ENCODE measurements at places on chromosomes 13 and 19.

DNA sequence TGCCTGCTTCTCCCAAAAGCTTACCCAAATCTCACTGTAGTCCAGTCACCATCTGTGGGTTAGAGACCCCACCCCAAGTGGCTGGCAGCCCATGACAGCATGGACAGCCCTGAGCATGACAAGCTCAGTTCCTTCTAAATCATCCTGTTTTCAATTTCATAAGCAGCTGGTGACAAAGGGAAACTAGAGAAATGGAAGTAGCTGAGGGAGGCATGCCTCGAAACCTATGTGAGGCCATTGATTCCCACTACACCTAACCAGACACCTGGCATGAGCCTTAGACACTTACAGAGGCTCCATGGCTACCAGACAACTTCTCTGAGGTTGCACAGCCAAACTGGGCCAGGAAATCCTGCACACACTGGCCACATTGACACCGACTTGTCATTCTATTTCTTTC is 56.2 kb downstream of the ABCC4 start:
- no peak for DNase-seq

DNA sequence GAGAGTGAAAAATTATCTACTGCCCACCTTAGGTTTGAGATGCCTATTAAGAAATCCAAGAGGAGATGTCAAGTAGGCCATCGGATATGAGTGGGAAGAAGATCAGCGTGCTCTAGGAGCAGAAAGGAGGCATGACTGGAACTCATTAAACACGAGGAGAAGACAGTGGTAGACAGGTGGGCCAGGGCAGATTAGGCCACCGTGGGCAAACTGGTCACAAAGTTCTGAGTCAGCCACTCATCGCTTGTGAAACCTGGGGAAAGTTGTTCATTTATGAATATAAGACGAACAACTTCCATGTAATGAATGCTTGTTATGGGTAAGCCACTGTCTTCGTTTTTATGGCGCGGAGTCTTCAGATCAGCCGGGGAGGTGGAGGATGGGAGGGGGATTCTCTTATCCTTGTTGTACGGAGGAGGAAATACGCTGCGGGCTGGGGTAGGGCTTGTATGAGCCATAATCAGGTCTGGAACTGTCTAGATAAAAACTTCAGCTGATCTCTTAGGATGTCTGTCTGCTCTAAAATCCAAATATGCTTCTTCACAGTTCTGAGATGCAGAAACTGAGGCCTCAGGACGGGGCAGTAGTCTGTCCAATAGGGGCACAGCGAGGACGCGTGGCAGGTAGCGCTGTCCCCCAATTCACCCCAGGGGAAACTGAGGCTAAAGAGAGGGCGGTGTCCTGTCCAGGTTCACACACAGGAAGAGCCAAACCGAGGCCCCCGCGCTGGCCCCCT is 1.1 kb upstream of the ZNF444 start:
- DNase-seq = no peak

- DNase-seq = no peak
Observed at GRCh38 chr19:6359568-6360341, 1.6 kb upstream of the CLPP start.

DNA sequence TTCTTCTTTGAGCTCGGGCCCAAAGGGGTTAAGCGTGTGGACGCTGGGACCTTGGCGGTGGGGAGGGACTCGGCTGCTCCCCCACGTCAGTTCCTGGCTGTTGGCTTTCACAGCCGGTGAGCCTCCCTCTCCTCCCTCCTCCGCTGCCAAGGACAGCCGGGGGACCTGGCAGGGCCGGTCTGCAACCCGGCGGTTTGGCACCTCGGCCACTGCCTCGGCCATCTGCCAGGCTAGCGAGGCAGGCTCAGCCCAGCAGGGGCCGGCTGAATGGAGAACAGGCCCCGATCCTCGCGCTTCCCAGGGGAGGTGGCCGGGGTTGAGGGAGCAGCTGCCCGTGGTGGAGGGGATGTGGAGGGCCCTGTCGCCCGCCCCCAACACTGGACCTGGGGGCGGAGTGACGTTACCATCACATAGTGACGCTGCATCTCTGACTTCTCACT is 5.0 kb downstream of the TLE5 start:
- no peak for DNase-seq

GRCh38 chr13:42049454-42049813 is 986 bp downstream of the DGKH start:
- DNase-seq = no peak

- no peak for DNase-seq
Observed at GRCh38 chr13:98528663-98529064, 48.2 kb downstream of the STK24 start.

DNA sequence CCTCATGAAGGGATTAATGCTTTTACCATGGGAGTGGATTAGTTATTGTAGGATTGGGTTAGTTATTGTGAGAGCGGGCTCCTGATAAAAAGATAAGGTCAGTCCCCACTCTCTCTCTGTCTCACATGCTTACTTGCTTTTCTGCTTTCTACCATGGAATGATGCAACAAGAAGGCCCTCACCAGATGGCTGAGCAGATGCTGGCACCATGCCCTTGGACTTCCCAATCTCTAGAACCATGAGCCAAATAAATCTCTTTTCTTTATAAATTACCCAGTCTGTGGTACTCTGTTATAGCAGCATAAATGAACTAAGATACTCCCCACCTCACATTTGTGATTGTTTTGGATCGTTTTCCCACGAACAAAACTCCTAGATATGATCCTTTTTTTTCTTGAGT is 353.8 kb downstream of the DNAJC15 start:
- DNase-seq = no peak

DNA sequence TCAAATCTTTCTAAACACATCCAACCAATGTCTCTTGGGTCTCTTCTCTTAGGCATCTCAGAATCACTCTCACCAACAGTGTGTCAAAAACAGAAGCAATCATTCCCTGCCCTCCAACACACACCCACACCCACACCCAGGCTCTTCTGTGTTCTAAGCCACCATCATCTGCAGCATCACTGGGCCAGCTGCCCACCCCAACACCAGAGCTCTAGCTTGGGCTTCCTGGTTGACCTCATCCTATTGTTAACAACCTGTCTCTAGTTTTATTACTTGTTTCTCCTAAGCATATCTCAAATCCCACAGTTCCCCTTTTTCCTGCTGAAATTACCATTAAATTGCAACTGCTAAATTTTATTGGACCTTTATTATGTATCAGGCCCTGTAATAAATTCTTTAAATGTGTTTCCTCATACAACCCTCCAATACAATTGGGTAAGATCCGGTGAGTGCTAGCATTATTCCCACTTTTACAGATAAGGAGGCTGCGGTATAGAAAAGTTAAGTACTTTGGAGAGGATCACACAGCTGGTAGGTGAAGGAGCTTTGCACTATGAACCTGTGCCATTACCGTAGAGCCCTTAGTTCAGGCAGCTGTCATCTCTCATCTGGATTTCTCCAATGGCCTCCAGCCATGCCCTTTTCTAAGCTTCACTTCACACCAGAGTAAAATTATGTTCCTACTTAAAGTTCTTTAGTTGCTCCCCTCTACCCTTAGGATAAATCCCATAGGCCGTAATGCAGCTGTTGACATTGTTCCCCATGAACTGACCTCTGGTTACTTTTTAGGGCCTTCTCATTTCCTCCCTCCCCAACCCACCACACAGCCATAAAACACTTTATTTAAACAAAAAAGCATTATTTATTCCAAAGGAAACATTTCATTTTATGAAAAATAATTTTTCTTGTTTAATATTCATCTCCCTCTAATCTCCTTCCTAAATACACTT is 227.7 kb downstream of the B3GLCT start:
- no peak for DNase-seq

DNA sequence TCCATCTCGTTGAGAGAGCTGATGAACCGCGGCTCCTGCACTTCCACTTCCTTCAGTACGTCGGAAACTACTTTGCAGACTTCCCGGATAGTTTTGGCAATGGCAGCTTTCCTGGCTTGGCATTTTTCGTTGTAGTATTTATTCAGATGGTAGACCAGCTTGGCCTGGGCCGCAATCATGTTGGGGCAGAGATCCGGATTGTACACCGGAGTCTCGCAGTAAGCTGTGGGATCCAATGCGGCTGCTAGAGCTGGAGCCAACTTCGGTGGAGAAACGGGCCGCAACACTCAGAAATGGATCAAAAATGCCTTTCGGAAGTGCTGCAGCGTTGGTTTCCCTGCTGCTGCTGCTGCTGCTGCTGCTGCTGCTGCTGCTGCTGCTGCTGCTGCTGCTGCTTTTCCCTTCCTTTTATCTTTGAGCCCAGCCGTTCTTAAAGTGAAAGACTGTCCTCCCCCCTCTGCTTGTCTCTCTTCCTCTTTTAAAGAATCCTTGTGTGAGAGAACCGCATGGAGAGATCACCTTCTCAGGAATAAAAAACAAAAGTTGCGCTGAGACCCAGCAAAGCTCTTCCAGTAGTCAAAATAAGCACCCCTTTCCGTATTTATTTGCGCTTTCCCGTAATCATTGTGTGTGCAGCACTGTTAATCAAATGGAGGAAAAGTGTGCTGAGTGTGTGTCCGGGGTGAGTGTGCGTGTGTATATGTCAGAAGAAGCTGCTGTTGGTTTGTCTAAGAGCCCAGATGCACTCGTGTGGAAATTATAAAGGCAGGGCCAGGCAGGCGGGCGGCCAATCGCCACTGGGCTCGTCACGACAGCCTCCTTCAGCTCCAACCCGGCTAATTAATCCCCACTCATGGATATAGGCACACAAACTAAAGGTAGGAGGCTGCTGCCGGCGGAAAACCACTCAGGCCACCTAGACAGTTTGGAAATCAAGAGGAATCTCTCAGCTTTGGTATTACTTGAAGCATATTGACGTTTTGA is at the start of gene MAB21L1:
MAB21L1 (minus strand) TSS at position 730 of the 984 bp plus-strand sequence; CDS start at position 179, 551 bp downstream.
- no peak for DNase-seq

DNA sequence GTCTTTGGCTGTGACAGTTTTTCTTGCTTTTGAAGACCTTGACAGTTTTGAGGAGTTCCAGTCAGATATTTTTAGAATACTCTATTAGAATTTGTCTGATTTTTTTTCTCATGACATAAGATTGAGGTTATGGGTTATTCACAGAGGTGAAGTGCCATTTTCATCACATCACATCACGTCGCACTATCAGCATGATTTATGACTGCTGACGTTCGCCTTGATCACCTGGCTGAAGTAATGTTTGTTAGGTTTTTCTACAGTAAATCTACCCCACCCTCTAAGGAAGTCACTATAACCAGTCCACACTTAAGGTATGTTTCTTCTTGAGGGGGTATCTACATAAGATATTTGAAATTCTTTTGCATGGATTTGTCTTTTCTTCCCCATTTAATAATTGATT is 169.7 kb downstream of the NDFIP2 start:
- DNase-seq = no peak

DNA sequence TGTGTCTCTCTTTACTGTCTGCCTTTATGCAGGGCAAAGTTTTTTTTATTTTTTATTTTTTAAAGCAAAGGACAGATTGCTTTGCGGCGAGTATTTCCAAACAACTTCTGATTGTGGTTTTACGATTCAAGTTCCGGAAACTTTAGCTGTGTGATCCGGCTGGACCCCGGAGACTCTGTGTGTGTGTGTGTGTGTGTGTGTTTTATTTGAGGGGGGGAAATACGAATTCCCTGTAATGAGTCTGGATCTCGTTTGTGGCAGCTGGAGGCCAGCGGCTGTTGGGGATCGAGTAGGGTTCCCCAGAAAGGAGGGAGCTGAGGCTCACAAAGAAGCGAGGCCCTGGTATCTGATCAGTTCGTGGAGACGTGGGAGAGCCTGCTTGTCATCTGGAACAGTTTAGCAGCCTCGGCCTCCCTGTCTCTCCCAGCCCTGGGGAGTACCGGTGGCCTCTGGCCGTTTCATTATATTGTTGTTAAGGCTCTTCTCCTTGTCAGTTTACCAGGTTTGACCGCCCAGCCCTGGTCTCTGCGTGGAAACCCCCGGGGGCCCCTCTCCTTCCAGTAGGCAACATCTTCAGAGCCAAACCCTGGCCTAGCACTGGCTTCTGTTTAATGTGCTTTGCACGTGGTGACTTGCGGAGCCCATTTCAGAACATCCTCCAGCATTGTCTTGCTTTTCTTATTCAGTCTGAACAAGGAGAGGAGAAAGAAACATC is 1.3 kb downstream of the FARP1 start:
- no peak for DNase-seq

GRCh38 chr19:45172173-45172572 is 5.9 kb downstream of the TRAPPC6A start:
- no peak for DNase-seq

DNA sequence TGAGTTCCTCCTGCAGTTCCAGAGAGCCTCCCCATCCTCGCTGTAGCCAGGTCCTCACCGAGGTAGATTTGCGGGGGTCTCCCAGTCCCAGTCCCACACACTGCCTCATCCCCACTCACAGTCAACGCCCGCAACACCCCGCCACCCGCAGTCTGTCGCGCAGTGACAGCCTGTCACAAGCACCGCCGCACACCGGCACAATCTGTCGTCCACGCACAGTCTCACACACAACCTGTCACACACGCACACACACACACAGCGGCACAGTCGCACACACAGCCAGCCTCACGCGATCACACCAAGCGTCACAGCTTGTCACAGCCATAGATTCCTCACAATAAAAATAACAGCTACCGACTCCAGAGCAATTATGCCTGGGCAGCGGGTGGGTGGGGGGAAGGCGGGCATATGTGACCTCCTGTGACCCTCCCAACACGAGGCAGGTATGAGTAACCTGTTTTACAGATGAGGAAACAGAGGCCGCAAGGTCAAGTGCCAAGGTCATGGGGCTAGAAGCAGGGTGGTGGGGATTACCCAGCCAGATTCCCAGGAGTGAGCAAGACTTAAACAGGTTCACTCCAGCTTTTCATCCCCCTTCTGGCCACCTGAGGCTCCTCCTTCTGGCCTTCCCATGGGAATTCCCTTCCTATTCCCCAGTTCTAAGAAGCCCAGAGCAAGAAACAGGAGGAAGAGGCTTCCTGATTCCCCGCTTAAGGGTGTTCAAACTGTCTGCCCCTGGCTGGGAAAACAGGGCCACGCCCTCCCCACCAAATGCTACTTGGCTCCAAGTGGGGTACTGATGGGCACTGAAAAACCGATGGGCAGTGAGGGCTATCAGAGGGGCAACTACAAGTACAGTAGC is 13.9 kb downstream of the NFIX start:
- DNase-seq = no peak
